ENCODE measurements at places on chromosomes 16 and 17.

DNA sequence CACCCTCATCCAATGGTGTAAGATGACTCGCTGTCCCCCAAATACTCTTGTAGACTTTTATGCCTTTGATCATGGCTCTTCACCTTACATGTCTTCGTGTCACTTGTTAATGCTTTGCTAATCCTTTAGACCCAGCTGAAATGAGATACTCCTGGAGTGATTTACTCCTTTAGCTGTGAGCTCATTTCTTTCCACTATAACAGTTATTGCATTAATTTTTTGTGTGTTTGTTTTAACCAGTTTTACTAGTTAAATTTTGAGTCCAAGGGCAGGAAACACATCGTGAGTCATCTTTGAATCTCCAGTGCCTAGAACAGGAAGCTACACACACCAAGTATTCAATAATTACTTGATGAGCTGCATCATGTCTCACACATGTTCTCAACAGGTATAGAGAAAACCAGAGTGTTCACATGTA, 6.5 kb upstream of the CTCF start:
- no peak for DNase-seq

DNA sequence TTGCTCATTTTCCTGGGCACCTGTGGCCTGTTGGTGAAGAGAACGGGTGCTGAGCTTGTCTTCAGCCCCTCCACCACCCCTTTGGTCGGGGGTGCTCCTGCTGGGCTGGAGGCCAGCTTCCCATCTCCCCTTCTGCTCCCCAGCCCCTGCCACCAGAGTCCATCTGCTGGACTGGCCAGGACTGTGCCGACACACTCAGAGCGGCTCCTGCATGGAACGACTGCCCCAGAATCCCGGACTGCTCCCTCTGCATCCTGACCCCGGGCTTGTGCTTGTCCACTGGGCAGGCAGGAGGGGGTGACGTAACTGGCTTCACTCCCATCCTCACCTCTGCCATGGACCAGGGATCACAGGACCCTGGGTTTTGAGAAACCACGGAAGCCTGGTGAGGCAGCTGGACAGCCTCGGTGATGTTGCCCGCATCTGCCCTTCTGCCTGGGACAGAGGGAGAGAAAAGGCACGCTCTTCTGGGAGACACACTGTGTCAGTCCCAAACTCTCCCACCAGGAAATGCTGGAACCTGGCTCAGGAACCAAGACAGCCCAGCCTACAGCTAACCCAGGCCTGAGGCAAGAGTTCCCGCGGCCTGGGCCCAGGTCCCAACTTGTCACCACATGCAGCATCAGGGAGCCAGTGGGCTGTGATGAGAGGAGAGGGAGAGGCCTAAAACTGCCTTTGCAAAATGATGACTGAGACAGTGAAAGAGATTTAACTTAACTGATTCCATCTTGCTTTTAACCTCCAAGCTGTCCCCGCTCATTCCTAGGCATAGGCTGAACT, 16.1 kb upstream of the GSDMA start:
- DNase-seq = no peak

DNA sequence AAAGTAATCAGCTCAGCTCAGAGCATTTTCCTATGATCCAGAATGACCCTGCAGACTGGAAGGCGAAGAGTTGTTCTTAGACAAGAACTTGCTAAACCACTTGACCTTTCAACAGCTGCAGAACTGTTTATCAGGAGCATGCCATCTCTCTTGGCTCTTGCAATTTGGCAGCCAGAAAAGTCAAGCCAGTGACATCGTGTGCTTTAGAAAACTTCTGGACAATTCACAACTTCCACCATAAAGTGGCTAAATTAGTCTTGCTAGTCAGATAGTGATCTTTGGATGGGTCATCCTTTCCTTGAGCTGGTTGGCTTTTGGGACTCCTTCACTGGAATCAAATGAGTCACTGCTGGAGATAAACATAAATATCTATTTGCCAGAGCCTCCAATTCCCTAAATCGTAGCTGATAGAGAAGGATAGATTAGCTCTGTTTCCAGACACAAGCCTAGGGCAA, 146.5 kb downstream of the MAP2K6 start:
- DNase-seq = no peak

- no peak for DNase-seq
Measured at GRCh38 chr17:2406903-2407790, 6.3 kb upstream of the MNT start.
